ENCODE measurements at places on chromosomes 6 and 20.
A peak's percentile ranks its signal among the peaks of the same experiment; 100 is the strongest.

- DNase-seq, result peak; percentile 77
These were observed 703 bp downstream of the EPHA7 start for GRCh38 chr6:93418408-93419303.

- DNase-seq, result peak; percentile 44
These were observed 37.8 kb downstream of the ZHX3 start for GRCh38 chr20:41279546-41280225.

- no peak for DNase-seq
These were observed 151.0 kb downstream of the VEGFA start for GRCh38 chr6:43921039-43921438.

DNA sequence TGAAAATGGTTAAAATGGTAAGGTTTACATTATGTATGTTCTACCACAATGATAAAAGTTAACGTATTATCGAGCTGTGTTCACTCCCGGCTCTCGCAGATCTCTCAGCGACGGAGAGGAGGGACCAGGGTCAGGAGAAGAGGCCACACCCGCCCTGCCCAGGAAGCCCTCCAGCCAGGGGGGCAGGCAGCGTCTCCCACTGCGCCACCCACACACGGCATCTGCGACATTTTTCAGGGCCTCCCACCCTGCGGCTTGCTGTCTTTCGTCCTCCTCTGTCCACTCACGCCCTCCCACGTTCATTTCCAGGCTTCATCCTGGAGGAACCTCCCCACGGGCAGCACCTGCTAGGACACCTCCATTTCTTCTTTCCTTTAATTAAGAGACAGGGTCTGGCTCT, 43.3 kb downstream of the ZBTB46 start:
- DNase-seq, result no peak

DNA sequence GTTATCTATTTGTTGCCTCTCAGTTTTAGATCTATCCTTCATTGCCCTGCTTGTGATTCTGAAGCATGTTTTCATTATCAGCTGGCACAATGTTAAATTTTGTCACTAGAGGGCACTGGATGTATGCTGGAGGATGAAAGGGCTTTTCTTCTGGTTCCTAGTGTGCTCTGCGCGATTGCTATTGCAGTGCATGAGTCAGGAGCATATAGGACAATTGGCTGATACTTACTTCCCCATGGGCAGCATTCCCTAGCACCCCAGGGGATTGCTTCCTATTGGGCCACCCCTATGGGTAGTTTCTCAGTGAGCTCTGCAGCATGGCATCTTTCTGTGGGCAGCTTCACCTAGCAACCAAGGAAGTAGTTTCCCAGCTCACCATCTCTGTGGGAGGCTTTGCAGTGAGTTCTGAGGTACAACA, 280.3 kb upstream of the SYNCRIP start:
- peak; percentile 49 for DNase-seq

GRCh38 chr6:169240591-169241390, 12.9 kb downstream of the THBS2 start:
- DNase-seq, result no peak

GRCh38 chr20:41547221-41547620, 71.0 kb downstream of the CHD6 start:
- DNase-seq, result no peak

- DNase-seq, result no peak
These were observed 349.3 kb downstream of the SOX4 start for GRCh38 chr6:21942897-21943296.

DNA sequence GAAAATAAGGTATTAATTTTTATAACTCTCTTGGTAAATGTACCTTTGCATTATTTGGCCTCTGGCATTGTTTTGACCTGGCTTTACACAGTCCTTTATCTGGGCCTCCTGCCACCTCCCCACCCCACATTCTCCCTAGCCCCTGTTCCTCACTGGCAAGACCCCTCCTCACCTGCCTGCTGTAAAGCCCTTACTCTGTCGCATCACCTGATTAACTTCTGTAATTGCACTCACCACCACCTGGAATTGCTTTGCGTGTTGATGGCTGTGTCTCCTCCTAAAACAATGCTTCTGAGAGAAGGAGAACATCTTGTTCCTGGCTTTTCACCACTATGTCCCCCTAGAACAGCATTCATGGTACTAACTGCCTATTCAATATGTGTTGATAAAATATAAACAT, 24.8 kb downstream of the SNX9 start:
- no peak for DNase-seq

DNA sequence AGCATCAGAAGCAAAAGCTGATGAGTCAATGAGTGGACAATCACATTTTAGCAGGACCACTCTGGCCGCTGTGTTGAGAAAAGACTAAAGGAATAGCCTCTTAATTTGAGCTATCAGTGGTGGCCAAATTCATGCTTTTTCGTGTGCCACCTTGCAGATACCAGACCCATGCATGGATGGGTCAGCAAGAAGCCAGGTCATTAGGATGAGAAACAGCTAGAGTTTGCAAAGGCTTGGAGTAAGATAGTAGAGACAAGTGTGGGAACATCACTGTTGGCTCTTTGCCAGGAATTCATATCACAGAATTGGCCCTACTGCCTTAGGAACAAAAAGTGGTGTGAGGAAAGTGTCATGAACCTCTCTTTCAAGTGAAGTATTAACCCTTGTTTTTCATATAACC, 25.5 kb downstream of the MRAP2 start:
- DNase-seq, result no peak

- no peak for DNase-seq
These were observed 42.3 kb upstream of the MRPS10 start for GRCh38 chr6:42259841-42260395.

GRCh38 chr6:92369309-92369708, 1050.0 kb downstream of the EPHA7 start:
- DNase-seq, result no peak

DNA sequence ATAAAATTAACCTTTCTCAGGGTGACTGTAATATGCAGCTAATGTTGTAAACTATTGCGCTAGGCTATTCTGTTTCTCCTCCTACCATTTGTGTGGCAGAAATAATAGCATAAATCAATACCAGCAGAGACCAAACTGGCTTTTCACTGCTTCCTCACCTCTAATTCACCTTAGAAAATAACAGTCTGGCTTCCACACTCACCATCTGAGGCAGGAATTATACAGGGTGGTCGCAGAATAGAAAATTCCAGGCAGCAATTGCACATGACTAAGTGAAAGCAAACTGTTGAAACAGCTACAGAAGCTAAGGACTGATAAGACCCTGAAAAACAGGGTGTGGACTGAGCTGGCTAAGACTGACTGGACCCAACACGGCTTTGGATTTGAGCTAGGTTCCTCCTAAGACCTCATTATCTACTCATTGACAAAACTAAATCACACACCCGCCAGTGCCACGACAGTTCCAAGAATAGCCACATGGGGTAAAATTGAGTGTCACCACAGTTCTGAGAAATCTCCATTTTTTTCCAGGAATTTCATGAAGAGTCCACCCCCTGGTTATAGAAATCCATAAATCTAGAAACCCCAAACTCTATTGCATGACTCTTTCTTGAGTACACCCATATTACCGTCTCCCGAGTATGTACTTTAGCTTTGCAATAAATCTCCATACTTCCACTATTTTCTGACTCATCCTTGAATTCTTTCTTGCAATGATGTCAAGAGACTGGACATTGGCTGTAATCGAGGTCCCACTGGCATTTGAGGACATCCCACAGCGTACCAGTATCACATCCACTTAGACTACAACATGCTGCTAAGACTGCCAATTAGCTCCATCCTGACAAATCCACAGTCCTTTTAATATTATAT, 60.9 kb upstream of the KCNQ5 start:
- DNase-seq, result no peak

DNA sequence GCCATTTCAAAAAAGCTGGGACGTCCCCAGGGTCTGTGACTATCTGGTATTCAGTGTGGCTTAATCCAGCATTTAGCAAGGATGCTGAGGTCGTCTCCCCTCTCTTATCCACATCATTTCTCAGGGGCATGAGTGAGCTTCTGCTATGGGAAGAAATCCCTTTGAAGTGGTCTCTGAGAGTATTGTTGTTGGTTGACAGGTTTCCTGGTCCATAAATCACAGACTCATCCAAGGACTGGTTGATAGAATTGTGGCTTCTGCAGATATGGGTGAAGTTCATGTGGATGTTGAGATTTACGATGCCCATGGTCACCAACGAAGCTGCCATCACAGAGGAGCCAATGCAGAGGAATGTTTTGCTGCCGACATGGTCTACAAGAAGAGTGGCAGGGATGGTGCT, 24.0 kb downstream of the SLC2A12 start:
- no peak for DNase-seq

- DNase-seq, result no peak
These were observed 146.6 kb downstream of the ANKRD60 start for GRCh38 chr20:58081846-58082245.

GRCh38 chr20:62316331-62317166, 13.8 kb downstream of the ADRM1 start:
- DNase-seq, result no peak

- DNase-seq, result no peak
These were observed 98.8 kb downstream of the SASH1 start for GRCh38 chr6:148441454-148441911.

DNA sequence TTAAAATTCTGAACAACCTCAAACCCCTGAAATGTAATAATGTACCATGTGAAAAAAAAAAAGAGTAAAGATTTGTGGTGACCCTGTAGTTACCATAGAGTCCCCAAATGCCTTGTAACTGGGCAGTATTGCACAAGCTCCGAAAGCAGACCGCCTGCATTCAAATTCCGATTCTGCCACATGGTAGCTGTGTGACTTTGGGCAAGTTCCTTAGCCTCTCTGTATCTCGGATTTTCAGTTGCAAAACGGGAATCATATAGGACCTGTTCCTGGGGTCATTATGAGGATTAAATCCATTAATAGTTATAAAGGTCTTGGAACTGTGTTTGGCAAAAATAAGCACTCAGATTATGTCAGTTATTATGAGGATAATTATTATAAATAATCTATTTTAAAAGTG, 43.6 kb downstream of the TSPYL4 start:
- DNase-seq, result no peak

- no peak for DNase-seq
These were observed 2.9 kb upstream of the TUBB2B start for GRCh38 chr6:3230256-3230882.

All from head of caudate nucleus (tissue), 42 donors.